Stimulated activated CD4-positive, alpha-beta T cell treated with anti-CD3 and anti-CD28 coated beads, Interleukin-1b, Interleukin-23, amount 100 ng/mL, for 48 hours (primary cell): ENCODE measurements at places on chromosomes 7 and 10.

DNA sequence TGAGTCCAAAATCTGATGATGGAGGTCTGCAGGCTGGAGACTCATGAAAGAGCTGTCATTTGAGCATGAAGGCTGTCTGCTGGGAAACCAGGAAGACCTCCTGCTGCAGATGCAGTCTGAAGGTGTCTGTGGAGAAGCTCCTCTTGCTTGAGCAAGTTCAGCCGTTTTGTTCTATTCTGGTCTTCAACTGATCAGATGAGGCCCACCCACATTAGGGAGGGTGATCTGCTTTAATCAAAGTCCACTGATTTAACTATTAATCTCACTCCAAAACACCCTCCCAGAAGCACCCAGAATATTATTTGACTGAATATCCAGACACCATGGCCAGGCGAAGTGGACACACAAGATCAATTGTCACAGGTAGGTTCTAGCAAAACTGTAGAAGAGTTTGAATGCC lies 116.5 kb downstream of the GATA3 start:
- no peak for DNase-seq

DNA sequence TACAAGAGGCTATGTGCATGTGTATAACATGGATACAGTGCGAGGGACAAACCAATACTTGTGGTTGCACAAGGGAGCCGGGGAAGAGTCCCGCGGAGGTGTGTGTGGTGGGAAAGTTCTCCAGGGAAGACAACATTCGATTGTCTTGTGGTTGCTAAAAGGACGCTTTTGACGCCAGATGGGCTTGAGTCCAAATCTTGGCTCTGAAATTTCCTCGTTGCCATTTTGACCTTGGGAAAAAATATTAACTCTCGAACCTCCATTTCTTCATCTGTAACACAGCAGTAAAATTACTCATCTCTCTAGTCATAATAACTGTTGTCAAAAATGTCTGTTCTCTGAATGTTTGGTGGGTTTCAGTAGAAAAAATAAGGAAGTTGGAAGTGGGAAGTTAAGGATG lies 16.5 kb downstream of the PLXDC2 start:
- DNase-seq = no peak

DNA sequence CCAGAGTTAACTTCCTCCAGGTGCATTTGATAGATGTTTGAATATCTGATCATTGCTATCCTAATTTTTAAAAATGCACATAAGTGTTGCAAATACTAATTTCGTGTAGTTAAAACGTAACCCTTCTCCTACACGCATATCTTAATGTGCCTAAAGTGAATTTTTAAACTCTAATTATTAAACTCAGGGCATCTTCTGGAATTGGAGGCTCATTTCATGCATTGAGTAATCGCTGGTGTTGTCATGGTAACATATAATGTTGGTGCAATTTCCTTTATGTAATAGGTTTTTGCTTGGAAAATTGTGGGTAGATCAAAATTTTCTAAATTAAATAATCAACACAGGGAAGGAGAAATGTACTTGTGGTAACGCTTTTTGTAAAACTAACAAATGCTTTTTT lies 56.2 kb downstream of the ARMC3 start:
- DNase-seq = no peak

GRCh38 chr10:133247681-133248333 lies 10.2 kb downstream of the VENTX start:
- no peak for DNase-seq

- no peak for DNase-seq
These were observed 8.8 kb upstream of the MGAM start for GRCh38 chr7:141986923-141987322.

- no peak for DNase-seq
These were observed 118.3 kb downstream of the FAM53B start for GRCh38 chr10:124625831-124626238.

DNA sequence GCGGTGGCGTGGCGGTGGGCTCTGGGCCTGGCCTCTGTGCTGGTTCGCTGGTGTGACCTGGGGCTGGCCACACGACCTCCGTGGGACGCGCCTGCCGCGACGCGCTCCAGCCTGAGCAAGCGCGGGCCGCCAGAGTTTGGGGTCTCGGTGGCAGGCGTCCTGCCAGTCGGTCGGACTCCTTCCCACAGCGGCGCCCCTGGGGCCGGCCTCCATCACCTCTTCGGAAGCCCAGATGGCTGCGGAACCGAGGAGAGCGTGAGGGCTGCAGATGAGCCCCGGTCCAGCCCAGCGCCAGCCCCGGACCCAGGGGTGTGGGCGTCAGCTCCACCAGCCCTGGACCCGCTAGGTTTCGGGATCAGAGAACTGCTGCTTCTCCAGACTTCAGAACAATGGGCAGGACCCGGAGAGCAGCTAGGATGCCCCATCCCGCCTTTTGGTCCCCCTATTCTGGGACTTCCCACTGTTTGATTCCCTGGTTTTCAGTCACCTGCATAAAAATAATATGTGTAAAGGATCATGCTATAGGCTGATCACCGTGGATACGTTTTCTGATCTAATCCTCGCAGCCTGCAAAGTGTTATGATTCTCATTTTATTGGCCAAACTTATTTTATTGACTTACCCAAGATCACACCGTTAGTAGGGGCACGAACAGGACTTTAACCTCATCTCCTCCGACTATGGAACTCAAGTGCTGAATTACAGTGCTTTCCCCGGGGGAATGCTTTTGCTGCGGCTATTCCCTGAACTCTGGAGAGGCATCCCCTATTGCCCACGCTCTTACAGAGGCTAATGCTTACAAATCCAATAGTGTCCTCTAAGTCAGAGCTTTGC lies 2.8 kb downstream of the CYP26C1 start:
- DNase-seq = no peak

DNA sequence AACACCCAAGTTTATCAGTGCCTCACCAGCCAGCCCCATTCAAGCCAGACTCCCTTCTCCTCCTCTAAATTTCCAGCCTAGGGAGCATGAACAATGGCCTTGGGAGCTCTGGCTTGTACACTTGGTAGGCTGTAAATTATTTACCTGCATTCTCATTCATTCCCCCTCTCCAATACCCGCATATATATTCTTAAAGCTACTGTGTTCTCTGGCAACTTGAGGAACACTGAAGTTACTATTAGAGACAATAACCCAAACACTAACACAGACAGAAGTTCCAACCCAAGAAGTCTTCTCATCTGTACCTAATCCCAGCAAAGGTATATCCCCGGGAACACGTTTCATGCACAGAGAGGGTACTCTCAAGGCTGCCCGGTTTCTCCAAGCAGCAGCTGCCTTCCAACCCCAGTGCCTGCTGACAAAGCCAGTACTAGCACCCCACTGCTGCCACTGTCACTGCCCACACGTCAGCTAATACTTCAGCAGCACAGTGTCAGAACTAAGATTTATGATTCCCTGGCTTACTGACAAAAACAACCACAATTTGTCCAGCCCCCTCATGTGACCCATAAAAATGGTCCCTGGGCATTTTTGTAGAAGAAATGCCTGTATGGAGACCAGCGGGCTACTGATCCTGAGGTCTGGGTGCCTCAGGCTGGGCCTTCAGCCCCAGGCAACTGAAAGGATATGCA lies 3.1 kb downstream of the WDR91 start:
- DNase-seq = no peak

GRCh38 chr7:30502470-30503251 lies 2.0 kb downstream of the GGCT start:
- DNase-seq = no peak

DNA sequence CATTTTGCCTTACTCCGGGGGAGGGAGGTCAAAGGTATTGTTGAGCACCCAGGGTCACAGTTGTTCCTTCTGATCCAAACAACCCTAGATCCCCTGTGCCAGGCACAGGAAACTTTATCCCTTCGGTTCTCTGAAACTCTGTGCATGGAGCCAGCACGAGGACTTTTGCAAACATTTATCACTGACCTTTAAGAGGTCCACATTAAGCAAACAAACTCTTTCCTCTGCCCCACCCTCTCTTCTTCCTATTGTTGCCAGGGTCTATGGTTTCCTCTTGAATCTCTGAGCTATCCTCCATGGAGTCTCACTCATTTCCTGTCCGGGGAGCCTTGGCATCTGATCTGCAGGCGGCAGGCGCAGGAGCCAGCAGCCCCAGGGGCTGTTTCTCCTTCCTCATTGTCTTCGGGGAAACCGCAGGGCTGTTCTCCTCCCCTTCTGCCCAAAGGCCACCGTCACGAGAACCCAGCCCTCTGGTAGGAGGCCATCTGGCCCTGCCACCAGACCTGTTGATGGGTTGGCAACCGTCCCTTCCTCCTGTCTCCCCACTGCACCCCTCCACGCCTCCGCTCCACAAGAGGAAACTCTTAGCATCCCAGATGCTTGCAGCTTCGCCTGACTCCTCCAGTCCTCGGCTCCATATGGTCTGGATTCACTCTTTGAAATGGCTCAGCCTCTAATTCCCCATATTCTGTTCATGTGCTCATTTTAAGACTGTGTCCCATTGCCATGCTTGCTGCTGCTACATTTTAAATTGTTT lies 327.3 kb upstream of the NRP1 start:
- no peak for DNase-seq

GRCh38 chr7:15855525-15856109 lies 169.1 kb upstream of the MEOX2 start:
- DNase-seq = no peak

GRCh38 chr10:127899766-127900387 lies 7.0 kb upstream of the PTPRE start:
- no peak for DNase-seq
